Smooth muscle cell of trachea (primary cell): ENCODE measurements at places on chromosomes 12 and 14. TPM values are rescaled to one million over a fixed set of nuclear protein-coding genes. Genes with fewer than 3 reads are reported as not detected.

The HOTAIR gene
- total RNA-seq = not detected in 2 replicates

The LTBR gene
- 59.1 and 119 TPM in 2 replicates for total RNA-seq

The CMKLR1 gene
- total RNA-seq = 0.33 TPM in 1 of 2 replicates, not detected in the other

The BDKRB1 gene
- total RNA-seq = 9.7 and 37.2 TPM in 2 replicates

The FAM161B gene
- total RNA-seq = 4.1 and 4.2 TPM in 2 replicates

The INSM2 gene
- total RNA-seq = under 0.01 TPM in 1 of 2 replicates, not detected in the other

The RGS6 gene
- not detected in 2 replicates for total RNA-seq

The DEGS2 gene
- under 0.01 and 1.5 TPM in 2 replicates for total RNA-seq

The C1QL4 gene
- total RNA-seq = 0.17 and 0.29 TPM in 2 replicates

The FOXN4 gene
- not detected in 2 replicates for total RNA-seq

The RIMBP2 gene
- total RNA-seq = not detected in 2 replicates

The KIF5A gene
- total RNA-seq = 0.44 and 0.66 TPM in 2 replicates

The BICDL1 gene
- total RNA-seq = under 0.01 TPM in 1 of 2 replicates, not detected in the other

The ST8SIA1 gene
- 9.9 and 11.9 TPM in 2 replicates for total RNA-seq

The GAS2L3 gene
- 15.5 and 44.1 TPM in 2 replicates for total RNA-seq

The USP44 gene
- 10.2 and 18.7 TPM in 2 replicates for total RNA-seq

The KRT2 gene
- not detected in 2 replicates for total RNA-seq

The WNT1 gene
- total RNA-seq = not detected in 2 replicates

The YEATS4 gene
- total RNA-seq = 8.1 and 19.1 TPM in 2 replicates

The KRT85 gene
- not detected in 2 replicates for total RNA-seq

The OAS2 gene
- total RNA-seq = 2.9 and 3.3 TPM in 2 replicates

The PPFIBP1 gene
- 64.7 and 110 TPM in 2 replicates for total RNA-seq

The REM2 gene
- 0.17 and 0.29 TPM in 2 replicates for total RNA-seq

The MGP gene
- total RNA-seq = 3.5 and 4.1 TPM in 2 replicates

The MIP gene
- total RNA-seq = not detected in 2 replicates

The CDH24 gene
- total RNA-seq = 4.7 and 13.6 TPM in 2 replicates

The KIF26A gene
- total RNA-seq = 0.15 and 0.33 TPM in 2 replicates

The RNASE7 gene
- 0.17 TPM in 1 of 2 replicates, not detected in the other for total RNA-seq

The ADCY6 gene
- total RNA-seq = 44.5 and 72.6 TPM in 2 replicates

The LRRC10 gene
- total RNA-seq = not detected in 2 replicates

The RNF212B gene
- not detected in 2 replicates for total RNA-seq

The MAP3K9 gene
- 0.15 and 0.17 TPM in 2 replicates for total RNA-seq

The ALG10 gene
- 5.7 and 9.3 TPM in 2 replicates for total RNA-seq

The OR4L1 gene
- not detected in 2 replicates for total RNA-seq

The SLC7A7 gene
- 2.0 and 7.1 TPM in 2 replicates for total RNA-seq

The FAM90A1 gene
- total RNA-seq = 0.33 TPM in 1 of 2 replicates, not detected in the other

The STAB2 gene
- not detected in 2 replicates for total RNA-seq

The NOVA1 gene
- 7.9 and 20.8 TPM in 2 replicates for total RNA-seq

The FITM1 gene
- 0.33 and 0.44 TPM in 2 replicates for total RNA-seq

The SOS2 gene
- 13.9 and 26.0 TPM in 2 replicates for total RNA-seq

The LRFN5 gene
- total RNA-seq = 4.9 and 26.3 TPM in 2 replicates

The NYNRIN gene
- 20.4 and 42.7 TPM in 2 replicates for total RNA-seq

The MMP19 gene
- 8.4 and 12.1 TPM in 2 replicates for total RNA-seq

The CD163L1 gene
- under 0.01 TPM in 1 of 2 replicates, not detected in the other for total RNA-seq

The TESPA1 gene
- not detected in 2 replicates for total RNA-seq

The CEP290 gene
- 11.1 and 24.9 TPM in 2 replicates for total RNA-seq

The RPGRIP1 gene
- total RNA-seq = not detected in 2 replicates

The CLEC1B gene
- not detected in 2 replicates for total RNA-seq

The BEST3 gene
- total RNA-seq = not detected in 2 replicates

The BMAL2 gene
- 28.8 and 71.3 TPM in 2 replicates for total RNA-seq

The CD9 gene
- total RNA-seq = 475 and 569 TPM in 2 replicates

The KRT77 gene
- total RNA-seq = not detected in 2 replicates

The VRTN gene
- not detected in 2 replicates for total RNA-seq

The PIWIL1 gene
- 0.17 TPM in 1 of 2 replicates, not detected in the other for total RNA-seq

The TIGAR gene
- total RNA-seq = 7.4 and 12.9 TPM in 2 replicates

The MIPOL1 gene
- total RNA-seq = 7.9 and 13.2 TPM in 2 replicates

The PRH2 gene
- total RNA-seq = not detected in 2 replicates

The CCDC77 gene
- 4.3 and 12.5 TPM in 2 replicates for total RNA-seq
